GM23248 (cell line): ENCODE measurements at places on chromosomes 2 and 18.

GRCh38 chr2:232315049-232315922 lies 63.3 kb upstream of the ALPP start:
- DNase-seq, result peak; percentile 92

GRCh38 chr2:217941339-217941738 lies 61.5 kb downstream of the TNS1 start:
- DNase-seq, result no peak

DNA sequence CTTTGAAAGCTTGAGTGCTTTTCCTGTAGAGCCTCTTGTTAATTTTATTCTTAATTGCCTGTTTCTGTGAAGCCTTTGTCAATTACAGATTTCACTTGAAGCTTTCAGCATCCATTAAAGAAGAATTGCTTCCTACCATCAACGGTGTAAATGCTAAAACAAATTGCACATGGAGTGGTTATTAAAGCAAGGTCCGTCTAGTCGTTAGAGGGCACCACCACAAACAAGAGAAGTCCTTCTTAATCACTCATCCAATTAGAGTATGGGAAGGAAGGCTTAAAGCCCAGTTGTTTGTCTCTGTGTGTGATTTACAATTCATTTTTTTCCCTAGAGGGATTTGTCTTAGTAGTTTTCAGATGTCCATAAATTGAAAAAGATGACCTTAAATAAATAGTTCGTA lies 1.6 kb downstream of the KCNJ3 start:
- DNase-seq, result no peak

DNA sequence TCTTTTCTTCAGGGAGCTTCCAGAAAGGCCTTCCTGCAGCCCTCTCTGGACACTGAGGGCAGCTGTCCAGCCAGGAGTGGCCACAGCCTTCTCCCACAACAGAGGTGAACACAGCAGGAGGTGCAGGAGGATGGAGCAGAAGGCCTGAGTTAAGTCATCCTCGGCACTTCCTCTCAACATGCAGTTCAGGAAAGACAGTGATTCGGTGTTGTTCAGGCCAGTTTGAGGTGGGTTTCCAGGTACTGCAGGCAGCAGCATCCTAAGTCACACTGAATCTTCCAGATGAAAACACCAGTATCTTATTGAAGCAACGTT lies 225.3 kb upstream of the PXDN start:
- DNase-seq, result no peak

- peak; percentile 37 for DNase-seq
Observed at GRCh38 chr2:228417956-228418355, 236.5 kb upstream of the SPHKAP start.

- peak; percentile 44 for DNase-seq
Observed at GRCh38 chr2:99256677-99257076, 1.2 kb upstream of the LYG2 start.

GRCh38 chr2:30686000-30686399 lies 121.2 kb downstream of the CAPN13 start:
- DNase-seq, result no peak

DNA sequence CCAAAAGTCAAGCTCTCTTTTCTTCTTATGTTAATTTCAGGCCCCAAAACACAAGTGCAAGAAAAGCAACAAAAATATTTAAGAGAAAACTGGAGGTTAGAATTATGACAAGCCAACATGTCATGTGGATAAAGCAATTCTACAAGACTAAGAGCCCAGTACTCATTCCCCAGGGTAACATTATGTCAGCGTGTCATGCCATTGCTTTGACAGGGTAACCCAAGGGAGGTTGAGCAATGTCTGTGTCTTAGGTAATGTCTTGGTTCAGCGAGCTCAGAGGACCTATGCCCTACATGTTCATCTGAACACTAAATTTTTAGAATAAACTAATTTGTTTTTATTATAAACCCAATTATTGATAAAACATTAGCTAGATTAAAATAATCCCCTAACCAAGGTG lies 173.2 kb upstream of the ZNF804A start:
- no peak for DNase-seq

DNA sequence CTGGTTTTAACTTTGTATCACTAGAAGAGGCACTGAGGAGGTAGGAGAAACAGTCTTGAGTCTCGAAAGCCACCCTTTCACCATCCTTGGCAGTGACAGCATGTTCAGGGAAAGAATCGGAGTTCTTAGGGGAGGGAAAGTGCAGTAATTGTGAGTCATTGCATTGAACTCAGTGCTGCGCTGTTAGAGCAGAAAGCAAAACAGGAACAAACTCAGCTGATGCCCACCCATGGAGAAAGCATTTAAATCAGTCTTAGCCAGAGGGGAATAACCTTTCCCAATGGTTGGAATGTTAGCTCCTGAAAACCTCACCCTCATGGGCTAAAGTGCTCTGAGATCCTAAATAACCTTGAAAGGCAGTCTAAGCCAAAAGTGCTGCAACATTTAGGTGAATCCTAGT lies 845.6 kb upstream of the CNTNAP5 start:
- DNase-seq, result no peak

DNA sequence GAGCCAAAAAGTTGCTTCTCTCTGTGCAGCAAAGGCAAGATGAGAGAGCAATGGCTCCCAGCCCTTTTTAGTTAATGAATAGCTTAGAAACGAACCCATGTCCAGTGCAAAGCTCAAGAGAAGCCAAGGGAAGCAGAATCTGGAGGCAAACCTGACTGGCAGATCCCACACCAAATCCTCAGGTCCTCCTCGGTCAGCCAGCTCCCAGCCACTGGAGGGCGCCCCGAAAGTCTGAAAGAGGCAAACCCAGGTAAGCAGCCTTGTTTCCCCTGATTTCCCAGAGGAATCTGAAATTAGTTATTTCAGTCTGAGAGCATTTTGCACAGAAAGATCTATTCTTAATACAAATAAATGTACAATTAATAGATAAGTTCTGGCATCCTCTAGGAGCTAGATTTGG lies 71.3 kb upstream of the PID1 start:
- DNase-seq, result peak; percentile 36

DNA sequence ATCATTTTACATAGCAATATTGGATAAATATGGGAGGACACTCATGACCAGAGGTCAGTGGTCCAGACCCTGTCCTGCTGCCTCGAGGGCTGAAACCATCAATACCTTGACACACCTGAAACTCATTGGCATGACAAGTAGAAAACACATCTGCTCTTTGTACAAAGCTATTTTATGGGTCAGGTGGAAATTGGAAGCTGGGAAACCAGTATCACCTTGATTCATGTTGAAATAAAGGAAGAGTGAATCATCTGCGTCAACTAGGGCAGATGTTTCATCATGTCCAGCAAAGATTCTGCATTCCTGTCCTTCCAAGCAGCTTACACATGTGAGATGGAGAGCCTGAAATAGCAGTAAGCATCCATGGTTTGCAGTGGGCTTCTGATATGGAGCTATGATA lies 80.0 kb upstream of the ERBB4 start:
- peak; percentile 78 for DNase-seq

DNA sequence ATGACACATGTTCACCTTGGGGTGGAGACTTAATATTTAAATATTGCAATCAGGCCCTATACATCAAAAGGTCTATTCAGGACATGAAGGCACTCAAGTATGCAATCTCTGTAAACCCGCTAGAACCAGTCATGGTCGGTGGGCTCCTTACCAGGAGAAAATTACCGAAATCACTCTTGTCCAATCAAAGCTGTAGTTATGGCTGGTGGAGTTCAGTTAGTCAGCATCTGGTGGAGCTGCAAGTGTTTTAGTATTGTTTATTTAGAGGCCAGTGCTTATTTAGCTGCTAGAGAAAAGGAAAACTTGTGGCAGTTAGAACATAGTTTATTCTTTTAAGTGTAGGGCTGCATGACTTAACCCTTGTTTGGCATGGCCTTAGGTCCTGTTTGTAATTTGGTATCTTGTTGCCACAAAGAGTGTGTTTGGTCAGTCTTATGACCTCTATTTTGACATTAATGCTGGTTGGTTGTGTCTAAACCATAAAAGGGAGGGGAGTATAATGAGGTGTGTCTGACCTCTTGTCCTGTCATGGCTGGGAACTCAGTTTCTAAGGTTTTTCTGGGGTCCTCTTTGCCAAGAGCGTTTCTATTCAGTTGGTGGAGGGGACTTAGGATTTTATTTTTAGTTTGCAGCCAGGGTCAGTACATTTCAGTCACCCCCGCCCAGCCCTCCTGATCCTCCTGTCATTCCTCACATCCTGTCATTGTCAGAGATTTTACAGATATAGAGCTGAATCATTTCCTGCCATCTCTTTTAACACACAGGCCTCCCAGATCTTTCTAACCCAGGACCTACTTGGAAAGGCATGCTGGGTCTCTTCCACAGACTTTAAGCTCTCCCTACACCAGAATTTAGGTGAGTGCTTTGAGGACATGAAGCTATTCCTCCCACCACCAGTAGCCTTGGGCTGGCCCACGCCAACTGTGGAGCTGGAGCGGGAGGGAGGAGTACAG lies 108.1 kb downstream of the XRCC5 start:
- peak; percentile 61 for DNase-seq

GRCh38 chr2:223758131-223758840 lies 79.1 kb downstream of the AP1S3 start:
- DNase-seq, result no peak

DNA sequence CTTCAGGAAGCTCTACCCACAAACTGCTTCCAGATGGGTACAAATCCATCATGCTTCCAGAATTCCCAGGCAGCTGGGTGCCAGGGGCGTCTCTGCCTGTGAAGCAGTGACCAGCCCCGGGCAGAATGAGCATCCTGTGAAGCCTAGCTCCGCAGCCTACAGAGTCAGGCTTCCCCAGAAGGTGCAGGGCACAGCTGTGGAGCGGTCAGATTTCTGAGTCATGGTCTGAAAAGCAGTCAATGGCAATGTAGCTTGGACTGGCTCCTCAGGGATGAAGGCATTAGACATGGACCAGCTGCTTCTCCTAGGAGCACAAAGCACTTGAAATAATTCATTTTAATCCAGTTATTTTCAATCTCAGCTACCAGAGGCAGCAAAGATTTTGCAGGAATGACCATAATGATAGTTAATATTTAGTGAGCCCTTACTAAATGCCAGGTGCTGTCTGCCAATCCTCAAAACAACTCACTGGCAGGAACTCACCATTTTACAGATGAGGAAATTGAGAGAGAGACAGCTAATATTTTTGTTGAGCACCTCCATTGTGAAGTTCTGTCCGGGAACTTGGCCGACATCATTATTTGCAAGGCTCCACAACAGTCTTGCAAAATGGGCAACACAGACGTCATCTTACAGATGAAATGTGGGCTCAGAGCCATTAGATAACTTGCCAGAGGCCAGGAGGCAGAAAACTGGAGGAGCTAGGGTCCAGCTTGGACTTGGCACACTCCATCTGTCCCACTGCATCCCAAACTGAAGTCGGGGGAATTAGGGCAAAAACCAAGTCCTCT lies 31.7 kb downstream of the ACMSD start:
- peak; percentile 9 for DNase-seq

- peak; percentile 80 for DNase-seq
Observed at GRCh38 chr2:37982147-37982582, 57.1 kb downstream of the RMDN2 start.

DNA sequence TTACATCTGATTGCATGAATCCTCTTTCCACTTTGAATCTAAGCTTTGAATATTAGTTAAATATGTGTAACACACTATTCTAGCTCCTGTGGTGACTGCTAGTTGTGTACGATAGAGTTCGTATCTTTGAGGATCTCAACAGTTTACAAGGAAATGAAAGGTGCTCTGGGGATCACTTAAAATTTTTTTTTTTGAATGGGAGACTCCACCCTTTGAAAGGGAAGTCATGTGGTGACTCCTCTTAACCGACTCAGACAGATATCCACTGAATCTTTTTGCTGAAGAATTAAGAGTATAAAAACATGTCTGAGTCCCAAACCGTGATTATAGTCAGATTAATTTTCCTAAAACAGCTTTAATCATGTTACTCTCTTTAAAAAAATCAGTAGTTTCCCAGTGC lies 4.0 kb downstream of the CLIP4 start:
- DNase-seq, result no peak

DNA sequence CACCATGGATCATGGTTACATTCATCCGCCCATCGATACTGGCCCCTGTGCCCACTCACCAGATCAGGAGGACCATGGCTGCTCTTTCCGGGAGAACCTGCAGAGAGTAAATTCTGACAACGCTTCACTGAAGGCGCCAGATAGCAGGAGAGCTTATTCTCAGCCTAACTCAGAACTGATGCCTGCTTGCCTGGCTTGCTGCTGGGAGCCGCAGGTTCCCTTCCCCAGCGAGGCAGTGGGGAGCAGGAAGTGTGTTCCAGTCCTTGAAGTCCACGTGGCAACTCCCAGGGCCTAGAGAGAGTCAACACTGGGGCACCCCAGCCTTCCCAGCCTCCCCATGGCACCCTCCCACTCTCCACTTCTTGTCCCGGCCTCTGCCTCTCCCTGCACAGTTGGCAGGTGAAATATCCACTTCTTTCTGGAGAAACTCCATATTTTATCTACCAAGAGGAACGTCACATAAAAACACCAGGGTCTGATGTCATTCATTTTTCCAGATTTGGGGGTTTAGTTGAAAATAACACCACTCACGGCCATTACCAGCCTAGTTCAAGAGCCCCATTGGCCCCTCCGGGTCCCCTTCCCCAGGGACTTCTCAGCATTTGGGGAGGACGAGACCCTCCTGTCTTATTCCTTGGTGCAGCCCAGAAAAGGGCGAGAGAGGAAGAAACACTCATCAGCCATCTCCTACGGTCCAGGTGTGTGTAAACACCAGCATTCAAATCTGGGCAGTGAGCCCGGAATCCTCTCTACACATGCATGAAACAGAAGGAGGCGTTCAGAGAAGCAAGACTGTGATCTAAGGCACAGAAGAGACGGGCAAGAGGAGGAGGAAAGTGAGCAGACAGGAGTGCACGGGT lies 3.5 kb upstream of the TUBB6 start:
- no peak for DNase-seq

DNA sequence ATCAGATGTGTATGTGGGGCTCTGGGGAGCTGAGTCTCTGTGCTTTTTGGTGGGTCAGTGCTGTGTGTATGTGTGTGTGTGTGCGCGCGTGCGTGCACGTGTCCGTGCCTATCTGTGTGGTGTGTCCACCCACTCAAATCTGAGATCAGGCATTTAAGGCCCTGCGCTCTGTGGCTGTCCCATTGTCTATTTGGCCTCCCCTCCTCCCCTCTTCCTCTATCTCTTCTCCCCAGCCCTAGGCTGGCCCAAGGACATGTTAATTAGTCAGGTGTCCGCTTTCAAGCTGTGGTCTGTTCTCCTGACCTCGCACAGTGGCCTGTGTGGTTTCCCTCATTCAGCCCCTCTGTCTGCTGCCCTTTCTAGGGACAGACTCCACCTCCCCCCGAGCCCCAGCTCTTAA lies 136.4 kb downstream of the DYSF start:
- DNase-seq, result no peak

DNA sequence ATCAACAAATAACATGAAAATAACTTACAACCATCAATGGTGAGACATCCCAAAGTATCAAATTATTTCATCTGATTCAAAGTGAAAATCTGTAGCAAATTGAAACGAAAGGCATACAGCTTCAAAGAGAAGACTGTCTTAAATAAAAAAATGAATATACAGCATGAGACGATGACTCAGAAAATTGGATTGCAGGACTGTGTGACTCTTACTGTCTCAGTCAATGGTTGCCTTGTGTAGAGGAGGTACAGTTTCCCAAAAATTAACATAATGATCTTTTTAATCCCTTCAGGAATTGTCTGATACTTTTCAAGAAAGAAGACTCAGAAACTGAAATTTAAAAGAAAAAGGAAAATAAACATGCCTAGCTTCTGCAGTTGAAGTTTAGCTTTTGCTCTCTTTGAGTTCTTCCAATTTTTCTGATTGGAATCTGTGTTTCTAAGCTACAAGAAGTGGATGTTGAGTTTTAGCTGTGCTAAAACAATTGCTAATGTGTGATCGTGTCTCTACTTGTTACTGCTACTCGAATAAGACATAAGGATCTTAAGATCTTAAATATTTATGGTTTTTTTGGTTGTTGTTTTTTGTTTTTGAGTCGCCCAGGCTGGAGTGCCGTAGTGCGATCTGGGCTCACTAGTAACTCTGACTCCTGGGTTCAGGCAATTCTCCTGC lies 41.1 kb upstream of the EPB41L3 start:
- DNase-seq, result peak; percentile 80

- DNase-seq, result no peak
Observed at GRCh38 chr2:169139145-169139544, 69.8 kb downstream of the DHRS9 start.
